Thyroid gland (tissue), 4 donors: ENCODE measurements at places on chromosomes 11 and 22.

DNA sequence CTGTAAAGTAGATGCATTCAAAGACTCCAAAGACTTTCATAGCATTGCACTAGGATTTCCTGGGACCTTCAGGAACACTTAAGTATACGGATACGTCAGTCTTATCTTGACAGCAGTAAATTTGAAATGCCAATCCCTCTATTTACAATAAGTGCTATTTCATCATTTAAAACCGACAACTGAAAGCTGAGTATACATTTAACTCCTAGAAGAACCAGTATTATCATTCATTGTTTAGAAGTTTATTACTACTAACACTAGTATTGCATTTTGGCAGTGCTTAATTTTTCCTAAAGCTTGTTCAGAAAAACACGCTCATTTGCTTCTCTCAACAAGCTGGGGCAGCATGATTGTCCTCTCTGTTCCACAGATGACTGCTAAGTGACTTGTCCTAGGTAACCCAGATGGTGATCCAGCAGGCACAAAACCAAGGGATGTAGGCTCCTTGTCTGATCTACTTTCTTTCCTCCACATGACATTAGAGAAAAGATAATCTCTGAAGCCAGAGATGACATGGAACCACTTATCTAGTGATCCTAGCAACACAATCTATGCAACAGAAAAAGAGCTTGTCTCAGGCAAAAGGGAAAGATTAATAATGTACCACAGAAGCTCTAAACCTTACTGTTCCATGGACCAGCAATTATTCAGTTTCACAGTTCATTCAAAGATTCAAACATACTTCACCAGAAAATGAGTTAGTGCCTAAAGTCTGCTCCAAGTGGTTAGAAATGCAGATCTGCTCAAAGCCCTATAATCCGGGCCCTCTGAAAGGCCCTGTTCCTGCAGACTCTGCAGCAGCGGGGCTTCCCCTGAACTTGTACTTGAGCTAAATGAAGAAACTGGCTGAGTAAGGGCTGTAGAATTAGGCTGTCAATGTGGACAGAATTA is 5.2 kb downstream of the MAML2 start:
- no peak for DNase-seq

GRCh38 chr22:41560095-41560471 is 727 bp upstream of the CSDC2 start:
- no peak for DNase-seq

GRCh38 chr11:2708151-2708581 is 8.4 kb upstream of the KCNQ1OT1 start:
- peak; percentile 77 for DNase-seq

DNA sequence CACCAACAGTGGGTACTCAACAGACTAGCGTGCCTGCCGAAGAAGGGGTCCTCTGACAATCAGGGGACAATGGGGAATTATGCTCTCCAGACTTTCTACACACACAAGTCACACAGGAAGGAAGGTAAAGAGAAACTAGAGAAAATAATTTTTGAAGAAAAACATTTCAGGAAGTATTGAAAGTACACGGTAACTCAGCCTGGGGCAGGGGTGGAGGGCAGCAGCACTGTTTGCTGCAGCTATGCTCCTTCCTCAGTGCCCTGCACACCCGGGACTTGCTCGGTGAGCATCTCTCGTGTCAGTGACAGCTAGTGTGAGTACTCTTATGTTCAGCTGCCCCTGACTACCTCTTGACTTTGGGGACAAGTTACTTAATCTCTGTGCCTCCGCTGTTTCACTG is 18.0 kb upstream of the APOA1 start:
- DNase-seq: no peak

- peak; percentile 22 for DNase-seq
Observed at GRCh38 chr11:119727523-119728151, 1.4 kb downstream of the NECTIN1 start.

DNA sequence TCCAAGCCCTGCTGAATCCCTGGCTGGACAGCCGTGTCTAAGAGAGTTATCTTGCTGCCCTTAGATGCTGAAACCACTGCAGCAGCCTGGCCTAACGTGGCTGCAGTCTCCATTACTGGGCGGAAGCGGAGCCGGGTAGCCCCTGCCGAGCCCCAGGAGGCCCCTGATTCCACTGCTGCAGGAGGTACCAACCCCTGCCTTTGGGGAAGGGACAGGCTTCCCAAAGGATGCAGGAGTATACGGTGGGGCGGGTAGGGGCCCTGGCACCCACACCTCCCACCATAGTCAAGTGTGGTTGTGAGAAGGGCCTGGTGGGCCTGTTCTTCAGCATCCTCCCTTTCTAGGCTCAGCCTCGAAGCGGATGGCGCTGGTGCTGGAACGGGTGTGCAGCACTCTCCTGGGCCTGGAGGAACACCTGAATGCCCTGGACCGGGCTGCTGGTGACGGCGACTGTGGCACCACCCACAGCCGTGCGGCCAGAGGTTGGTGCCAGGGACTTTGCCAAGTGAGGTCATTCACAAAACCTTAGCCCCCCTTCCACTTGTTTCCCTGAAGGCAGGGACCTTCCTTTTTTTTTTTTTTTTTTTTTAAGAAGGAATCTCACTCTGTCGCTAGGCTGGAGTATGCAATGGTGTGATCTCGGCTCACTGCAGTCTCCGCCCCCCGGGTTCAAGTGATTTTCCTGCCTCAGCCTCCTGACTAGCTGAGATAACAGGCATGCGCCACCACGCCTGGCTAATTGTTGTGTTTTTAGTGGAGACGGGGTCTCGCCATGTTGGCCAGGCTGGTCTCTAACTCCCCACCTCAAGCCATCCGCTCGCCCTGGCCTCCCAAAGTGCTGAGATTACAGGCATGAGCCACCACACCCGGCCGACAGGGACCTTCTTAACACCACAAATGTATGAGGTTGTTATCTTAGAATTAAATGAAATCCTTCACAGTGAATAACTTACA is 11.0 kb downstream of the TKFC start:
- no peak for DNase-seq

GRCh38 chr11:104009744-104010143 is 26.7 kb upstream of the DDI1 start:
- no peak for DNase-seq

DNA sequence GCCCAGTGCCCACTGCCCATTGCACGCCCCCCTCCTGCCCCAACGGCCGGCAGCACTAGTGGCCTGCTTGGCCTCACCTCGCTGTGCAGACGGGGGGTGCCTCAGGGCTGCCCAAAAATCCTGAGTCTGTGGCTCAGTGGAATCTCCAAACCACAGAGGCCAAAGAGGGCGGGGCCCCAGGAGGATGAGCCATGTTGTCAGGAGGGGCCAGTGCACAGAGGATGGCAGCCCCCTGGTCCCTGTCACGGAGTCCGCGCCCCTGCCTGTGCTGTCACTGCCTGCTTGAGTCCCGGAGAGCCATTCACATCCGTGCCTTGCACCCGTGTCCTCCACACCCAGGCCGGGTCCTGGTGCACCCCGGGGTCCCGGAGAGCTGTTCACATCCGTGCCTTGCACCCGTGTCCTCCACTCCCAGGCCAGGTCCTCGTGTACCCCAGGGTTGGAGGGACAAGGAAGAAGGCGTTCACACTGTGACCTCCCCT is 36.4 kb upstream of the MUC5AC start:
- no peak for DNase-seq

DNA sequence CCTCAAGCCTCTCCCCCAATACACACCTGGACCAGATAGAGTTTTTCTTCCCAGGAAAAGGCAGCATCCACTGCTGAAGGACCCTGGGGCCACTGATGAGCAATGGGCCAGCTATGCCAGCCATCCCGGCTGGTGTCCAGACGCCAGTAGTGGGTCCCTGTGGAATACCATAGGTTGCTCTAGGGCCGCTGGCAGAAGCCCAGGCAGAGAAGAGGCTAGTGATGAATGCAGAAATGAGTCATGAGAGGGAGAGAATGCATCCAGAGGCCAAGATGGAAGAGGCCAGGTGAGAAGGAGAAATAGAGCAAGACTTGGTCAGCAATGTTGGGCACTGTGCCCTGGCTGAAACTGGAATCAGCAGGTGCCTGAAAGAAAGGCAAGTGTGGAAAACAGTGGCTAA is 8.9 kb downstream of the HPX start:
- no peak for DNase-seq

DNA sequence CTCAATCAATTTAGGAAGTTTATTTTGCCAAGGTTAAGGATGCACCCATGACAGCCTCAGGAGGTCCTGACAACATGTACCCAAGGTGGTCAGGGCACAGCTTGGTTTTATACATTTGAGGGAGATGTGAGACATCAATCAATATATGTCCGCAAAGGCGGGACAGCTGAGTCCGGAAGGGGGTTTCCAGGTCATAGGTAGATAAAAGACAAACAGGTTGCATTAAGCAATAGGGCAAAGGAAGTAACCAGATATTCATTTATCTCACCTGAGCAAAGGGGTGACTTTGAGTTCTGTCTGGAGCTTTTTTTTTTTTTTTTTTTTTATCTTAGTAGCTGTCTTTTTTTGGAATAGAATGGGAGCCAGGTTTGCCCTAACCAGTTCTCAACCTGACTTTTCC is 2.0 kb upstream of the TRIM34 start:
- DNase-seq: no peak

GRCh38 chr11:91104237-91104636 is 881.4 kb upstream of the CHORDC1 start:
- no peak for DNase-seq

DNA sequence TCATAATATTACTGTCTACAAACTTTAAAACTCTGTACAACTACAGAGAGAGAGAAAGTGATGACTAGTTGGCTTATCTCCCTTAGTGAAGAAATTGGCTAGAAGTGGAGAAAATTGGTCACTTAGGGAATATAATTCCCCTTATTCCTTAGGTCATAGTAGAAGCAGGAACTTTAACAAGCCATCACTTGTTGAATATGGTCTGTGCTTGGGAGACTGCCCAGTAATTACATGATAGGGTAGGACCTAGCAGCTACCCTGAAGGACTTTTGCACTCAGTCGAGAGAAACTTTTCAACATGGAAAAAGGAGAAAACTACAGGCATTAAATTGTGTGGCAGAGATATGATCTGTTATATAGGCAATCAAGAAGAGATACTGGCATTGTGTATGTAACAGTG is 576.5 kb upstream of the CCDC90B start:
- DNase-seq: no peak

DNA sequence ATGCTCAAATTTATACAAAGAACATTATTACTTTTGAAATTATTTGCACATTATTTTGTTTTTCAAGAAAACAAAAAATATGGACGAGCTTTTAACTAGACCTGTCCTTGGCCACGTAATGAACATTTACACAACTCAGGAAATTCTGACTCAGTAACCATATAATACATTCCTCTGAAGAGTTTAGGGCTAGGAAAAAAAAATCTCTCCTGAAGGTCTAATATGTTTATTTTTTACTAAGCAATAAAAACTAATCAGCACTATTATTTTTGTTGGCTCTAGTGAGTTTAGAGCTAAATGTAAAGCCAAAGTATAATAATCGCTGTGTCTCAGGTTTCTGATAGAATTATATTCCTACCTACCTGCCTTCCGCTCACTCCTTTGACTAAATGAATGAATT is 187.5 kb downstream of the SWAP70 start:
- DNase-seq: no peak

GRCh38 chr11:80532633-80533232 is 1091.9 kb upstream of the TENM4 start:
- DNase-seq: no peak

DNA sequence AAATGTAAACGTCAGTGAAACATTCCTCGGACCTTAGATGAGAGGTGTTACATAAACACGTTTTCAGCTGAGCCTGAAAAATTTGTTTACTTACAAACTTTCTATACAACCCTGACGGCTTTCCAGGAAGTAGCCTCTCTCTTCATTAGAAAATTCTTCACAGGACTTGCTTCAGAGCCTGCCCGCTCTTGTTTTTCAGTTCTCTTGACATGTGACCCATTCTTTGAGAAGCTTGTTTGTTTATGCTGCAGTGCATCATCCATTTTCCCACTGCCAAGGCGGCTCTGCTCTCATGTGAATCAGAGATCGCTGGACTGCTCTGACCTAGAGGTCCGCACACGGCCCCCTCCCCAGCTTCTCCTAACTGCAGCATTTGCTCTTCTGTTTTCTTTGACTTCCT is 47.9 kb upstream of the ARHGAP42 start:
- DNase-seq: peak; percentile 20

DNA sequence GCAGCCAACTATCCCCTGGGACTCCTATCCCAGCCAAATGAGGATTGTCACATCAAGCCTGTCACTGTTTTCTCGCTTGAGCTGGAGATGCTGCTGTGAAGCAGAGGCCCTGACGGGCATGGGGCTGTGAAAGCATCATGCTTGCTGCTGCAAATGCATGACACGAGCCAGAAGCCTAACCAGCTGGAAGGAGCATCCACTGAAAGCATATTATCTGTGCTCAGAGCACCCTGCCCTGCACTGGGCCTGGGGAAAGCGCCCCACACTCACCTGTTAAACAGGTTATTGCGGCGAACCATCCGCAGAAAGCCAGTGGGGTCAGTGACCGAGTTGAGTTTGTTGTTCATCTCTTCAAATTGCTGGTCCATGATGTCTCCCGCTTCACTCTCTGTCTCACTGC is 110.9 kb upstream of the PITPNB start:
- no peak for DNase-seq

- no peak for DNase-seq
Observed at GRCh38 chr11:43447151-43447550, 88.4 kb downstream of the TTC17 start.

- DNase-seq: no peak
Observed at GRCh38 chr22:25183949-25184619, 15.6 kb upstream of the CRYBB3 start.

DNA sequence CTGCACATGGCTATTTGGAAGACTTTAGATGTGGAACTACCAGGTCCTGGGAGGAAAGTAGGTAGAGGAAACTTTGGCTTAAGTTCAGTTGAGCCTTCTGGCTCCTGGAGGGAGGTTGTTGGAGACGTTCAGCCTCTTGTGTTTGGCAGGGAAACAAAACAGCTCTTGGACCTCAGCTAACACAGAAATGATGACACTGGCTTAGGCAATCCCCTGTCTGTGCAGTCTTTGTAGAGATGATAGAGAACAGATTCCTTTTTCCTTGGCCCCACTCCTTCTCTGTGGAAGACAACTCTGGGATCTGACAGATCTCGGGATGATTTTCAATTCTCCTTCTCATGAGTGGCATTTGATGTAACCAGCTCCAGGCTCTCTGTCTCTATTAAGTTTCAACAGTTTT is 428.5 kb downstream of the TMEM135 start:
- no peak for DNase-seq
